ENCODE measurements at places on chromosomes 12 and 14.
A peak's percentile ranks its signal among the peaks of the same experiment; 100 is the strongest.

DNA sequence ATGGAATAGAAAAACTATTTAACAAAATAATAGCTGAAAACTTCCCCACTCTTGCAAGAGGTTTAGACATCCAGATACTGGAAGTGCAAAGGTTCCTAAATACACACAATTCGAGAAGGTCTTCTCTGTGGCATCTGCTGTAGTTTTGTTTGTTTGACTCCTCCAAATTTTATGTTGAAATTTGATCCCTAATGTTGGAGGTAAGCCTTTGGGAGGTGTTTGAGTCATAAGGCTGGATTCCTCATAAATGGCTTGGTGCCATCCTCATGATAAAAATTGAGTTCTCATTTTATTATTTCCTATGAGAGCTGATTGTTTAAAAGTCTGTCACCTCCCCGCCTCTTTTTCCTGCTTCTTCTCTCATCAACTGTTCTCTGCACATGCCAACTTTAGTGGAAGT, 182.7 kb downstream of the MYRFL start:
- no peak for DNase-seq

DNA sequence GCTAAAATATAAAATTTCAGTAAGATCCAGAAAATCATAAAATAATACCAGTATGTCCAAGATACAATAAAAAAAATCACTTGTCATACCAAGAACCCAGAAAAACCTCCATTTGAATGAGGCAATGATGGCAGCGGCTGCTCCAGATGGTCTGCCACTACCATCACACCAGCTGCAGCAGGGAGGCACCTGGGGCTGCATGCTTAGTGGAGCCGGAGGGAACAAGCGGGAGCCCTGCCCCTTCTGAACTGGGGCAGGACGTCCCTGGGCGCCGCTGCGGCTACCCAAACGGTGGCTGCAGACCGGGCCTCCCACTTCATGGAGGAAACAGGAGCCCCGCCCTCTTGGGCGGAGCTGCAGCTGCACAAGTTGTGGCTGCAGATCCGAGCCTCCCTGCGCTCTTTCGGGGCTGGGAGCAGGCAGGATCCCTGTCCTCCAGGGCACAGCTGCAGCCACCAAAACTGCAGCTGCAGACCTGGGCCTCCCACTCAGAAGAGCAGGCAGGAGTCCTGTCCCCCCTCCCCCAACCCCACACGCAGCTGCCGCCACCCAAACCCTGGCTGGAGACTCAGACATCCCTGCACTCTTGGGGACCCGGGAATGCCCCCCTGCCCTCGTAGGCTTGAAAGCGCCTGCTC, 36.1 kb upstream of the OR5AU1 start:
- peak; percentile 72 for DNase-seq

DNA sequence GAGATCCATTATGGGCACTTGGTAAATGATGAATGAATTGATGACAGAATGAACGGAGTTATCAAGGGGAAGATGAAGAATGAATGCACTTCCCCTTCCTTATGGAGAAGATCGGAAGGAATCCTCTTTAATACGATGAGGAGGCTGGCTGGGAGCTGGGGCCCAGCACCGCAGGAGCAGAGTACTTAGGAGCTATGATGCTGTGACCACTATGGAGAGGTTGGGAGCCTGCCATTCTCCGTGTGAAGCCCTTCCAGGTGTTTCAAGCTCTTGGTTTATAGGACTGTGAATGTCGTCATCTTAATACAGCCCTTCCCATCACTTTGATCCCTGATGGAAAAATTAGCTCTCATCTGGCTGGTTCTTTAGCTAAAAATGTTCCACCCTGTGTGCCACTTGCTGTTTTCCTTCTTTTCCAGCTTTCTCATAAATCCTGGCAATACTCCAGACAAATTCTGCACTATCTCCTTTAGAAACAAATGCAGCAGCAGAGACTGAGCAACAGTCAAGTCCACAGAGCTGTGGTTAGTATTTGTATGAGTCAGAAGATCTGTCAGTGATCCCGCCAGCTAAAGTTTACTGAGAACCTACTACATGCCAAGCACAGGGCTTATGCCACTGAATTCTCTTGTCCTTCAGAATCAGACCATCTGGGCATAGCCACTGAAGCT, 263.1 kb upstream of the CRY1 start:
- no peak for DNase-seq

DNA sequence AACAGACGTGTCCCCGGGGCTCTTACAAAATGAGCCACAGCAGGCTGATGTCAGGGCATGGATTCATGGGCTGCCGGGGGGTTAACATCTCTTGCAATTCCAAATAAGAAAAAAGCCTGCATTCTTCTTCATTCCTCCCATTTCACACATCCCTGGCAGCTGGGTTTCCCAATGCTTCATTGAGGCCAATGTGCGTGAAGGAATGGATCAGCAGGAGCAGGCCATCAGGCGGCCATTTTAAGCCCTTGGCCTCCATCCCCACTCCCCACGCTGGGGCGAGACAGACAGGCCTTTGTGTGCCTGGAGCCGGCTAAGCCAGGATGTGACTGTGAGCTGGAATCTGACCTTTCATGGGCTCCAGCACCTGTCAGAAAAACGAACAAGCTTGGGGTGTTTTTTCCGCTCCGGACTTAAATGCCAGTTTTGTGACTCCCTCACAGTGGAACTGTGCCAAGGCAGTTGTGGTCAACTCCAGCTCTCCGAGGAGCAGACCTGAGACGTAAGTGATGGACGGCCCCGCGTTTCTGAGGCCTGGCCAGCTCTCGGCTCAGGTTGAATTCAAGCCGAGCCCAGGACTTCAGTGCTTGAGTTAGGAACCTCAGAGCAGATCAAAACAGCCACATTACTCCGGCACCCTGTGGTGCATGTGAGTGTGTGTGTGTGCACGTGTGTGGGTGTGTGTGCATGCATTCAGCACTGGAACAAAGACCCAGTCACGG, 133.1 kb downstream of the TMEM30B start:
- DNase-seq = no peak

DNA sequence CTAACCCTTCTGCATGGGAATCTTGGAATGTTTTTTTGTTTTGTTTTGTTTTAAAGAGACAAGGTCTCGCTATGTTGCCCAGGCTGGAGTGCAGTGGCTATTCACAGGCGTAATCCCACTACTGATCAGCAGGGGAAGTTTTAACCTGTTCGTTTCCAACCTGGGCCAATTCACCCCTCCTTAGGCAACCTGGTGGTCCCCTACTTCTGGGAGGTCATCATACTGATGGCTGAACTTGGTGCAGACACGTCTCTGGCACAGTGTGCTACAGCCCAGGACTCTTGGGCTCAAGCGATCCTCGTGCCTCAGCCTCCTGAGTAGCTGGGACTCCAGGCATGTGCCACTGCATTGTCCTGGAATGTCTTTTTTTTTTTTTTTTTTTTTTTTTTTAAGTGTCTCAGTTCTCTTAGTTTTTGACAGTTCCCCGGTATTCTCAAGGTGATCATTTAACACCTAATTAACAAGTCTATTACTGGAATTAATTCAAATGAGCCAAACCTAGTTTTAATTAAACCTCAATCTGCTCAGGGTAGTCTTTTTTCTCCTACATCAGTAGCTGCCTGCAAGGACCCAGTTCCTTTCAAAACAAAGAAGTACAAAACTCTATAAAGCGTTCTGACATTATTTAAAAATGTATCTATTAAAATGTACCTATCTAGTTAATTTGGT, 49.0 kb upstream of the ISM2 start:
- DNase-seq = no peak

DNA sequence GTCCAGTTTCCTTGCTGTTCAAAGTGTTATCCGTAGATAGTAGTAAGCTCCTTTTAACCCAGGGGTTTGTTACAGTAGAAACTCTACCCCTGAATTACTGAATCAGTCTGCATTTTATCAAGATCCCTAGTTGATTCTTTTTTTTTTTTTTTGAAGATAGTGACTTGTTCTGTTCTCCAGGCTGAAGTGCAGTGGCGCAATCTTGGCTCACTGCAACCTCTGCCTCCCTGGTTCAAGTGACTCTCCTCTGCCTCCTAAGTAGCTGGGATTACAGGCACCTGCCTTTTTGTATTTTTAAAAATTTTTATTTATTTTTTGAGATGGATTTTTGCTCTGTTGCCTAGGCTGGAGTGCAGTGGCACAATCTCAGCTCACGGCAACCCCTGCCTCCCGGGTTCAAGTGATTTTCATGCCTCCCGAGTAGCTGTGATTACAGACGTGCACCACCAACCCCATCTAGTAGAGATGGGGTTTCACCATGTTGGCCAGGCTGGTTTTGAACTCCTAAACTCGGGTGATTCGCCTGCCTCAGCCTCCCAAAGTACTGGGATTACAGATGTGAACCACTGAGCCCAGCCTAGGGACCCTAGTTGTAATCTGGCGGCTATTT, 10.5 kb downstream of the LARP4 start:
- no peak for DNase-seq

Measured in GM06990 (cell line).